ENCODE measurements at places on chromosomes 7 and 10.

GRCh38 chr7:94605031-94605430 lies 50.9 kb downstream of the SGCE start:
- no peak for DNase-seq

DNA sequence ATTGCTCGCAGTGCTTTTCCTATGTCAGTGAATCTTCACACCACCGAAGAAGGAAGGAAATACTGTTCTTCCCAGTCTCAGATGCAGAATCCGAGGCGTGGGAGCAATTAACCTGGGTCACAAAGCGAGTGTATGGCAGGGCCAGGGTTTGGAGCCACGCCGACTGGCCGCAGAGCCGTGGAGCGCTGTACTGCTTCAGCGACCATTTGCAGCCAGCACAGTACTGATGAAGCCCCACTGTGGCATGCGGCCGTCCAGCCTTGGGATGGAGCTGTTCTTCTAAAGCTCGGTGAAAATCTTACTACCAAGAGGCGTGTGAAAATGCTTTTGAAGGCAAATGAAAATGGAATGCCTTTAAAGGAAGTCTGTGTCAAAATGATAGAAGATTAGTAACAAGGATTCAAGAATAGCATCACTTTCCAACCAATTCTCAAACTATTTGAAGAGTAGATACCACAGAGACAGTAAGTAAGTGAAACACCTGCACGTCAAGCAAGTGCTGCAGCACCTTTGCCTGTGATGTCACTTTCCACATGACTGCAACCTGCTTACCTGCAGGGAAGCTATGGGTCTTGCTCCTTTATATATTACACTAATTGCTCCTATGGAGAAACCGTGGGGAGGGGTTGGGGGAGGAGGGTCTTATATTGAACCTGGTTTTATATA lies 4.9 kb downstream of the PPP2R2D start:
- no peak for DNase-seq

DNA sequence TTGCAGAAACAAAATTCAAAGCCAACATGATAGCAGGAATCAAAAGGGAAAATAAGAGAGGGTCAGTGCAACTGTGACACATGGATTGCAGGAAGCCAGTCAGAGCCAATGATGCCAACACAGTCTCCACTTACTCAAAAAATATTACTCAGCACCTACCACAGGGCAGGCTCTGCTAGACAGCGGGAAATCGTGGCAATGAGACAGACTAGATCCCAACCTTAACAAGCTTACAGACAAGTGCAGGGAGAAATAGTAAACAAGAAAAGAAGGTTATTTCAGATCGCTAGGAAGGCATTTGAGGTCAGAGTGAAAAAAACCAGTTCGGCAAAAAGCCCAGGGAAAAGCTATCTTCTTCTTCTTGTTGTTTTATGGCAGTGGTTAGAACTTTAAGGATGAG lies 45.2 kb upstream of the NPFFR1 start:
- no peak for DNase-seq

DNA sequence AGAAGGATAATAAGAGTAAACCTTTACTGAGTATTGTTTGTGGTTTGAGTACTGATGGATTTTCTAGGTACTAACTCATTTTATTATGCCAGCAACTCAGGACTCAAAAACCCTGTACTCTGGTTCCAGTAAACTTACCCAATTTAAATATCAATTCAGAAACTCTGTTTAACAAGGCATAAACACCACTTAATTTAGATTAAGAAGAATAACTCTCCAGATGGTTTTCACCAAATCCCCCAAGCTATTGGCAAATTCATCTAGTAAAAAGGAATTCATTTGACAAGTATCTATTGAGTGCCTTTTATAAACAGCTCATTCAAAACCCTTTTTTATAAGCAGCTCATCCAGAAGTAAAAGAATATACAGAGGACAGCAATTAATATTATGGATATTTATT lies 572.4 kb downstream of the PHTF2 start:
- no peak for DNase-seq

DNA sequence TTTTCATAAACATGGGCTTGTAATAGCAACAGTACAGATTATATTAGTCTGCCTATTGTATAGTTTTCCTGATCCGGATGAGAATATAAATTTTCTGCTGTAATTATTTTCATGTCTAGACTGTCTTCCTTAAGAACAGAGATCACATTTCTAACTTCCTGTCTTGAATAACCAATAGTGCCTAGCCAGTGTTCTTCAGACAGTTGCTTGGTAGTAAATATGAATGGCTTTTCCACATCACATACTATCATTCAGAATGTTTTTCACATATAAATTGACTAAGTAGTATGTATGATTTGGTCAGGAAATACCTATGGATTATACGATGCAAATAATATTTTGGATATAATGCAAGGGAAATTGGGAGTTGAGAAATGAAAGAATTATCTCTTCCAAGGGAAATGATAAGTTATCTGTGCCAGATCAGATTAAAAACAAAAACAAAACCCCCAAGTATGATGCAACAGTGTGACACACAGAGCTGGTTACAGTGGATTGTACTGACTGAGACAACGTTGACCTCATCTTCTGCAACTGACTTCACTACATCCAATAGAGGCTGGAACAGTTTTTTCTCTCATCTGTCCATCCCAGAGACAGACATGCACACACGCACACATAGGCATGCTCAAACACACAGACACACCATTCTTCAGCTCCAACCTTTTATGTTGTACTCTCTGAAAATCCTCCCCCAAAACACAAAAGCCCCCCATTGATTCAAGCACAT lies 16.4 kb downstream of the ITGA8 start:
- DNase-seq, result no peak

- DNase-seq, result no peak
Measured at GRCh38 chr7:105337529-105337928, 51.2 kb downstream of the SRPK2 start.

DNA sequence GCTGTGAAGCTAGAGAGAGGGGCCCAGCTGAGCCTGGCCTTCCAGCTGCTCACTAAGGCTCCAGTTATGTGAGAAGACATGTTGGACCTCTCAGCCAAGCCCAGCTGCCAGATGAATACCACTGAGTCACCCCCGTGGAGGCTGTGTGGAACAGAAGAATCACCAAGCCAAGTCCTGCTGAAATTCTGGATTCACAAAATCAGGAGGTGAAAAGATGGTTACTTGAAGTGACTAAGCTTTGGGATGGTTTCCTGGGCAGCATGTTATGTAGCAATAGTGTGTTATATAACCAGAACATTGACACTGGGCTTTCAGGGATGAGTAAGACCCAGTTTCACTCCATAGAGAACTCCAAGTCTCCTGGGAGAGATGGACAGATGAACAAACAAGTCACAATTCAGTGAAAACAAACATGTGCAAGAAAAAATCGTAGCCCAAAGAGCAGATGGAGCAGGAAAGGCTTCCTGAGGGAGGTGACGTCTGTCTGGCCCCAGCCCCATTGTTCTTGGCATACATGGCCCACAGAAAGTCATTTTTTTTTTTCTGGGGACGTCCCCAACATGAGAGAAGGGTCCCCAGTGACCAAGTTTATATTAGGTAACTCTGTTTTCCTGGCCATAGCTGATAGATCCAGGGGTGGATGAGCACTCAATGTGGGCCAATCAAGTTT lies 64.1 kb upstream of the PDZD8 start:
- no peak for DNase-seq

GRCh38 chr7:25849500-25850184 lies 302.4 kb upstream of the NFE2L3 start:
- no peak for DNase-seq

- no peak for DNase-seq
Measured at GRCh38 chr10:6226216-6226615, 23.5 kb downstream of the PFKFB3 start.

DNA sequence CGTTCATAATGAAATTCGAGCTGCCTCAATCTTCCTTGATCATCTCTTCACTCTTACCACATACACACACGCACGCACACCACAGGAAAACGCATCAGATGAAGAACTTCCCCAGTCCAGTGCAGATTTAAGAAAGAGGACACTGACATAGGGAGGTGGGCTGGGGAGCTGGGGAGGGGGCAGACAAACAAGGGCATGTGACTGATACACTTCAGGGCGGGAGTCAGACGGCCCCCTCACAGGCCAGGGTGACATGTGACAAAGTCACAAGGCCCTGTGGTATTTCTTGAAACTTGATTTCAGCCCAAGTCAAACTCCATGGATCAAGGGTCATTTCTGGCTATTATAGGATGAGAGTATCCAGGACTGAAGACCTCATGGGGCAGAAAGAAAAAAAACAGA lies 82.6 kb downstream of the KCNMA1 start:
- no peak for DNase-seq

GRCh38 chr10:122798704-122799231 lies 46.9 kb downstream of the CUZD1 start:
- DNase-seq, result no peak

GRCh38 chr7:141290973-141291372 lies 217.1 kb downstream of the TMEM178B start:
- DNase-seq, result no peak

DNA sequence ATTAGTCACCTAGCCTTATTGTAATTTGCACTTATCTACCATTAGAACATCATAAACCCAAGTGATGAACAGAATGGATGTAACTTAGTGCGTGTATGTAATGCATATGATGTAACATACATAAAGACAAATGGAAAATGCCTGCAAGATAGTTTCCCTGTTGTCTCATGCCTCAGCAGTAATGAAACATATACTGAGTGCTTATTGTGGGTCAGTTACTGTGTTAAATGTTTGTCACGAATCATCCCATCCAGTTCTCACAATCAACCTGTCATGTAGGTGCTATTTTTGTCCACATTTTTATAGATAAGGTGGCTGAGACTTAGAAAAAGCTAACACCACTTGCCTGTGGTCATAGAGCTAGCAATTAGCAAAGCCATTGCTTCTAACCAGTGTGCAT lies 350.8 kb downstream of the AUTS2 start:
- DNase-seq, result no peak

DNA sequence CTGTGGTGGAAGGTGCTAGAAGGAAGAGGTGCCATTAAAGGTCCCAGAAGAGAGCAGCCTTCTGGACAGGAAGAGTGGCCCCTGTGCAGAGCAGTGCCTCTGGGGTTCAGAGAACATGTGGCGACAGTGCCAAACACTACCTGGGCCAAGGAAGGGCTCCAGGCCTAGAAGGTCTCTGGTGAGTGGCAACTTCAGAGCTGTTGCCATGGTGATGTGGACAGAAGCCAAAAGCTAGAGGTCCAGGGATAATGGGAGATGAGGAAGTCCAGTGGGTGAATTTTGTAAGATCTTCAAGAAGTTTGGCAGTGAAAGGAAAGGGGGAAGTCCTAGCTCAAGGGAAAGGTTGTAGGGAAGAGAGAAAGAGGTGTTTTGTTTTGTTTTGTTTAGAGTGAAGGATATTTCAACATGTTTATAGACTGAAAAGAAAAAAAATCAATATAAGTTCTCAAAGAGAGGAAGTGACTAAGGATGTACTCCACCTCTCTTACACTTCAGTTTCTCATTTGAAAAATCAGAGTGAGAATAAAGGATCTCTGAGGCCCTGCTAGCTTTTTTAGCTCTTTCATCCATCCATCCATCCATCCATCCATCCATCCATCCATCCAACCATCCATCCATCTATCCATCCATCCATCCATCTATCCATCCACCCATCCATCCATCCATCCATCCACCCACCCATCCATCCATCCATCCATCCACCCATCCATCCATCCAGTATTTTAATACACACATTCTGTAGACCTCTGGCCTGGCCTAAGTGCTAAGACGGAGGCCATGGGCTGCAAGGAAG lies 77.1 kb upstream of the DUSP5 start:
- DNase-seq, result no peak

DNA sequence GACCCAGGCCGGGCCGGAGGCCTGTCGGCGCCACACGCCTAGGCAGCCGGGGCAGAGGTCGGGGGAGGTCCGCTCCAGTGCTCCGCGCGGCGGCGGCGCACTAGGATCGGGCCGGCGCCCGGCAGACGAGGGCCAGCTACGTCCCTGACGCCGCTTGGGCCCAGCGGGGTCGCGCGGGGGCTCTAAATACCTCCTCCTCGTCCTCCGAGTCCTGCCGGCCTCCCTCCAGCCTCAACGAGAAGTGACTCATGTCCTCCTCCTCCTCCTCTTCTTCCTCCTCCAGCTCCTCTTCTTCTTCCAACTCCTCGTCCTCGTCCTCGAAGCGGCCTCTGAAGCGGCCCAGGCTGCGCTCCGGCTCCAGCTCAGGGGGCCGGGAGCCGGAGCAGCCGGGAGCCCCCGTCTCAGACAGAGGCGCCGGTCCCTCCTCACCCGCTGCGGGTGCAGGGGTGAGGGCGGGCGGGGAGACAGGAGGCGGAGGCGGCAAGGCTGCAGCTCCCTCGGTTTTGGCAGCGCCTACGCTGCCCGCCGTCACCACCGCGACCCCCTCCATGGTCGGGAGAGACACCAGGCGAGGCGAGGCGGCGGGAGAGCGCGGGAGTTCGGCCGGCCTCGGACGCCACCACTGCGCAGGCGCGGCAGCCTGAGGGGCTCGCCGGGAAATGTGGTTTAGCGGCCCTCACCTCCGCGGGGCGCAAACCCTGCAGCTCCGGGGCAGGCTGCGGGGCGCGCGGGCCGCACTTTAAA lies at the start of gene PCGF6:
TSS of gene PCGF6 (minus strand) at position 624 of the 744 bp plus-strand sequence. CDS start at position 550, 74 bp downstream.
- peak; percentile 48 for DNase-seq

GRCh38 chr10:10110844-10111490 lies 906.7 kb upstream of the CELF2 start:
- DNase-seq, result no peak

DNA sequence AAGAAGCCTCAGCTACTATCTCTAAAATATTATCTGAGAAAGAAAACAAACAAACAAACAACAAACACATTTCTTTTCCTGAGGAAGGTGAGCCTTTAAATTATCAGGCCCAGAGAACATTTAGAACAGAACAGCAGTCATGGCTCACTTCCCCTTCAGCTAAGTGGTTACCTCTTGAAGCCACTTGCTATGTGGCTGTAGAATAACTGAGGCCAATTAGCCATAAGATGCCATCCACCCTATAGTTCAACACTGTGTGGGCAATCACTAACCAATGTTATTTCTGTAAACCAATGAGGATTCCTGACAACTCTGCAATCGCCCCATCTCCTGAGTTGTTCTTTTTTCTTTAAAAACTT lies 3.7 kb upstream of the UPP1 start:
- no peak for DNase-seq

GRCh38 chr10:121607310-121608055 lies 9.2 kb upstream of the FGFR2 start:
- no peak for DNase-seq

- no peak for DNase-seq
Measured at GRCh38 chr7:157211690-157212089, 73.0 kb downstream of the UBE3C start.

DNA sequence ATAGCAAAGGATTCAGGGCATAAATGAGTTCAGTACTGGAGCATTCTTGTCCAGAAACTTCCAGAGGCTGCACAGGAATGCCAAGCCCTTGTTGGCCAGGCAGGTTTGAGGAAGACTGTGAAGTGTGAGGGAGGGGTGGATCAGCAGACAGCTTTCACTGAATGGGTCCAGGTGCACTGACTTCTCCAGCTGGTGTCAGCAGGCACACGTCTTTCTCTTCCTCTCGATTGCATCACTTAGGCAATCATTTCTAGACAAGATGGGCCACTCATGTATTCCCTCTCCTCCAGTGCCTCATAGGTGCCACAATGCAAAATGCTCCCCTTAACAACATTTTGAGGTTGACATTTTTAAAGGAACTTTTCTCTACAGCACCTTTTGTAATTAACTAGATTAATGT lies 15.6 kb upstream of the PLEKHS1 start:
- no peak for DNase-seq
